ENCODE measurements at places on chromosomes 12 and 14. TPM values are rescaled to one million over a fixed set of nuclear protein-coding genes. Genes with fewer than 3 reads are reported as not detected.

DNA sequence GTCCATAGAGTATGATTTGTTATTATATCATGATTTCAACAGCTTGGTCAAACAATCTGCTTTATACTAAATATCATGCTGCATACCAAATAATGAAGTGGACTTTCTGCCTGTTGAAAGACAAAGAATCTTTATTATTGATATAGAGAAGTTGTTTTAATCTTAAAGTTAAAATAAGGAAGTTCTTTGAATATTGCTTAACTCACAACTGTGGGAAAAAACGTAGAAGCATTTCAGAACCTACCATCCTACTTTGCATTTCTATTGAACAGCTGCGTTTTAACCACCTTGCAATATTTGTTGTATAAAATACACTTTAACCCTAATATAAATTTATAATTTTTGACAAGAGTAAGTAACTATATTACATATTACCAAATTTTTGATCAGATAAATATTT lies 22.9 kb upstream of the ARL1 start:
- H3K4me1 ChIP-seq = no peaks in the 10 kb centered on the region
- no peak overlapping the region for H3K27ac ChIP-seq
- no peak for DNase-seq
- H3K4me3 ChIP-seq = no peak overlapping the region

- H3K27ac ChIP-seq = no peak overlapping the region
- no peak overlapping the region for H3K4me3 ChIP-seq
Observed at GRCh38 chr12:116135209-116135930, 142.1 kb downstream of the MED13L start.

Gene ERP27
- 5.8 TPM for total RNA-seq

Gene HOXC12
- total RNA-seq = not detected

Gene PMCH
- total RNA-seq = not detected
